ENCODE measurements at places on chromosomes 11 and 22.

- no peak for DNase-seq
Measured at GRCh38 chr11:8810540-8811301, 100.3 kb upstream of the AKIP1 start.

DNA sequence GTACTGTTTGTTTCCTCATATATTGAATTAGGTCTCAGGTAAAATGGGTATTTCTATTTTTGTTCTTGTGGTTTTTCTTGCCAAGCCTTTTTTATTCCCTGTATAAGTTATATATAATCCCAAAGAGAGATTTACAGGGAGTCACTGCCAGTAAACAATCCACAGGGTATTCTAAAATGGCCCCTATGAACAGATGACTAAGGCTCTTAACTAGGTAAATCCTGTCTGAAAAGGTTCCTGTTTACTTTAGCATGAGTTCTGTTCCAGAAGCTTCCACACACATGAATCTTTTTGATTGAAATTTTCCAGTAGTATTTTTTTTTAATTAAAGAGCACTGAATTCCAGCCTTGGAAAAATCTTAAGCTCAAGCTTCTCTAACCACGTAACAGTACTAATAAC lies 552.8 kb upstream of the CCDC179 start:
- no peak for DNase-seq

DNA sequence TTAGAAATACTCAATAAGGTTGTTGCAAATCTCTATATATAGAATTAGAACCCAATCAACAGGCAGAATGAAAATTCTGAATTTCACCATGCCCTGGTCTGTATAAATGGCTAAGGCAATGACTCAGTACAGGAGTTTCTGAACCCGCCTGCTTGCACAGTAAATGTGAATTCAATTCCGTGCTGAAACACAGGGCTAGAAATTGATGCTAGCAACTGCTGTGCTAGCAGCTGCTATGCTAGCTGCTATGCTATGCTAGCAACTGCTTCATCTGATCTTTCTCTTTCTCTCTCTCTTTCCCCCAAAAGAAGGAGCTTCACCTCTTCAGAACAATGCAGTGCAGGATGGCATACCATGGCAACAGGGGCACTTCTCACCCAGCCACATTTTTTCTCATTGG lies 9.7 kb upstream of the OR52J3 start:
- DNase-seq = no peak

GRCh38 chr11:55701429-55701828 lies 39.4 kb downstream of the OR4C6 start:
- no peak for DNase-seq

GRCh38 chr11:19391026-19391425 lies 150.3 kb upstream of the E2F8 start:
- no peak for DNase-seq

- DNase-seq = no peak
Measured at GRCh38 chr11:127345819-127346459, 345.4 kb upstream of the KIRREL3 start.

DNA sequence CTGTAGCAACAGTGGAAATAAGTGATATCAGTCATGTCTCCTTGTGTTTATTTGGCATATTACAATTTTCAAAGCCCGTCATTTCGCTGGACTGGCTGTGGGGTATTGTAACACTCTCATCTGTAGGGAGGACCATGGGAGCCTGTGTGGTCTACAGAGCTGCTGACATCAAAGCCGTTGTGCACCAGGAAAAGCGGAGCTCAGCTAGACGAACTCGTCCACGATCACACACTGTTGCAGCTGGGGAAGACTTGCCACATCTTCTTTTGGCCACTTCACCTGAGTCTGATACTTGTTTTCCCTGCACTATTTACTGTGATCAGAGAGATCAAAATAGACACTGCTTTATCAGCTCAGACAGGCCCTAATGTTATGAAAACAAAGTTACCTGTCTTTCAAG lies 741.3 kb downstream of the OPCML start:
- DNase-seq = no peak

DNA sequence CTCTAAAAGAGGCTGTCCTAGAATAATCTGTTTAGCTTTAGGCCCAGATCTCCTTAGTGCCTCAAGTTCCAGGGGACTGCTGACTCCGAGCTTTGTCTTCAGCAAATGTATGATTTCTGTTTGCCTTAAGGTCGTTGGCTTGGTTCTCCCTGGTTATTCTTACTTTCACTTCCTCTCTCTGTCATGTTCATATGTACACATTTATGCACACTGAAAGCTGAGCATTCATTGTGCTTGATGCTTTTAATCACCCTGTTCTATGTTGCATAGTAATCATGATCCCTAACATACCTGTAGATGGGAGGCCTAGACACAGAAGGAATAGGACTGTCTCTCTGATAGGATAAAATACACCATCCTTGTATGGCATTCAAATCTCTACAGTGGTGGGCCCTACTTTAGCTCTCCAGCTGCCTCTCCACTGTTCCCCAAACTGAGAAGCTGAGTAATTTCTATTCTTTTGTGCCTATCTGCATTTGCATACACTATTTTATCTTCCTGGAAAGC lies 7.2 kb downstream of the PPFIBP2 start:
- DNase-seq = no peak

DNA sequence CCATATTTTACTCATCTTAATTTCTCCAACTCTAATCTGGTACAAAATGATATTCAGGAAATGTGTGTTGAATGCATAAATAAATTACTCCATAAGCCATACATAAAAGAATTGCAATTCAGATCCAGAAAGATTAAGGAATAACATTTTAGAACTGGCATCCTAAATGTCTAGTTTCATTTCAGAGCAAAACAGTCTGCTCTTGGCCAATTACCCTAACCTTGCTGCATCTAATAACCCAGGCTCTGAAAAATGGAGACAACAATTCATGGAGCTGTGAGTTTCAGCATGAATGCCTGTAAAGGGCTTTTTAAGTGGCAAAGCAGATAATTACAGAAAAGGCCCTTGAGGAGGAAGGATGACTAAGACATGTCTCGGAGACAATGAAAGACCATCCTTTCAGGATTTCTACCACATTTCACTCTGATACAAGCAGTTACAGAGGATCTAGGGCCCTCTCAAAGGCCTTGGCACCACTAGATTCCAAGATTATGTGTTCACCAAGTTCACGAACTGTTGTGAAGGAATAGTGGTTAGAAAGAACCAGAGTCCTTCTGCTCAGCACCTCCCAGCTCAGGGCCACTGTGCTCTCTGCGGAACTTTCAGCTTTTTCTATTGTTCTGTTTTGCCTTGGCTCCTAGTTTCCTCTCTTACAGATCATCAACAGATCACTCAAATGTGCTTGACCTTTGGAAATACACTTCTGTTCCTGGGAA lies 157.6 kb upstream of the BLID start:
- DNase-seq = no peak

- DNase-seq = no peak
Measured at GRCh38 chr11:115199481-115200069, 304.6 kb downstream of the CADM1 start.

- DNase-seq = no peak
Measured at GRCh38 chr11:47415949-47416472, 7.6 kb downstream of the SLC39A13 start.

DNA sequence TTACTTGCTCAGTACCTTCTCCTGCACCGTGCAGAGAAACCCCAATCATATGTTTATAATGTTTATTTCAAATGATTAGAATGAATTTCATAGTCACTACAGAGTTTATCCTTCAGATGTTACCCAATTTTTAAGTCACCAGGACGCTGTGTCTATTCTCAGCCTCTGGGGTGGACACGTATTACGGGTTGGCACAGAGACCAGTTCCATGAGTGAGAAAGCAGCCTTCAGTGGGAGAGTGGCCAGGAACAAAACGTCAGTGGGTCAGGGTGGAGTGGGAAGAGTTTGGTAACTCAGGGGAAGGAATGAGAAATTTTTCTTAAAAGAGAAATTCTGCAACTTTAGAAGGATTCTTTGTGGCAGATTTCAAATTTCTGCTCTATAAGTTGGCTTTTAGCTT lies 77.1 kb upstream of the MTMR2 start:
- DNase-seq = no peak

DNA sequence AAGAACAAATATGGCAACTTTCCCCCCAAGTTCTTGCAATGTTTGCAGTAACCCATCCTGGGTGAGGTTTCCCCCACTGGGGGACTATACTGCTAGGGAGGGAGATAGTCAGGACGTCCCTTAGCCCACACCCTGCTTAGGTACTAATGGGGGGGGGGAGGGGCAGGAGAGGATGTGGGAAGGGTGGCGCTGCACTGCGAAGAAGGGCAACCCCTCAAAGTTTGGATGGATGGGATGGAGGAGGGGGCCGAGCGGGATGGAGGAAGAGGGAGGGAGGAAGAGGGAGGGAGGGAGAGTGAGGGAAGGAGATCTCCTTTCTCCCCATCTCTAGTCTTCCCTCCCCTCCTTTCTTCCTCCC lies 100.6 kb upstream of the HSD17B12 start:
- DNase-seq = no peak

DNA sequence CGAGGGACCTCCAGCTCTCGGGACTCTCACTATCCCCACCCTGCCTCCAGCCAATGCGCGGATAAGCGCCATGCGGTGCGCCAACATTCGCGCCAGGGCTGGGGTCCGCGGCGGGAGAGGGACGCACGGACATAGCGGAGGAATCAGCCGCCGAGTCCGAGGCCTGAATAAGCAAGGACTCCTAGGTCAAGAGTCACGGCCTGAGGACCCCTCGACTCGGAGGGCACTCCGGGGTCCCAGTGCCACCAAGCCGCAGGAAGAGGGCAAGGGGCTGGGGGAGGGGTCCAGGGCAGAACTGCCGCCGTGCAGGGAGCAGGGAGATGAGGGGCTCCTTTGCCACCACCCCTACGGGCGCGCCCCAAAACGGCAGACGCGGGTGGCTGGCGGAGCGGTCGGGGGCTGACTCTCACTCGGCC lies 552 bp downstream of the DSCAML1 start:
- no peak for DNase-seq

- DNase-seq = no peak
Measured at GRCh38 chr11:17991783-17992433, 20.9 kb downstream of the SERGEF start.

- no peak for DNase-seq
Measured at GRCh38 chr22:20316217-20316843, 3.5 kb downstream of the DGCR6L start.

DNA sequence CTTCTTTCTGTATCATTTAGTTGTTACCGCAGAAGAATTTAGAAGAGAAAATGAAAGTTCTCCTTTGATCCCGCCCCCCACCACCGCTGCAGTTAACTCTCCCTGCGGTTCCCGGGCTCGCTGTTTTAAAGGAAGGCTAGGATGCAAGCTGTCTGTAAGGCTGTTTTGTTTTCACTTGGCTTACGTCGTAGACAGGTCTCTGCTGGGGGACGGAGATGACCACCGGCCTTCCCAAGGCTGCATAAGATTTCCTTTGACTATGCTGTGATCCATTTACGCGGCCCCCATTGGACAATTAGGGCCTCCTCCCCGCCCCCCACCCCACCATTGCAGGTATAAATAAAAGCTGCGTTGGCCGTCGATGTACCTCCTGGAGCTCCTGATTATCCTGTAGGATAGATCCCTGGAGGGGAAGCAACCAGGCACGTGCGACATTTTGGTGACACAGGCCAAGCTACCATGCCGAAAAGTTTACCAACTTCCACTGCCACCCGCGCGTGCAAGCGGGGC lies 1.4 kb upstream of the CPT1A start:
- DNase-seq = no peak

DNA sequence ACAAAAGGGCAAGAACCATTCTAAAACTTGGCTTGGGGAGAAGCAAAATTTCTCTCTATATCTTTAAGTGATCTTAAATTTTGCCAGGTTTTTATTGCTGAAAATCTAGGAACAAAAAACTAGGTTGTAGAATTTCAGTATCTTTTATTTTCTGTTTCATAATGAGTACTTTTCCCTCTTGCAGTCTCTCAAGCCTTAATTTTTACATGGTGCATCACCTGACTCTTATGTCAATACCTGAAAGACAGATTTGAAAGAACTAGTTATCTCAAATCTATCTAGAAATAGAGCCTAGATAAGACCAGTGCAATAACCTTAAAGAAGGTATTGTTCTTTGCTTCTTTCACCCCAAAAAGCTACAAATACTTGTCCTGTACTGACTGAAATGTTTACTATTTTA lies 122.1 kb downstream of the TRIM44 start:
- no peak for DNase-seq

DNA sequence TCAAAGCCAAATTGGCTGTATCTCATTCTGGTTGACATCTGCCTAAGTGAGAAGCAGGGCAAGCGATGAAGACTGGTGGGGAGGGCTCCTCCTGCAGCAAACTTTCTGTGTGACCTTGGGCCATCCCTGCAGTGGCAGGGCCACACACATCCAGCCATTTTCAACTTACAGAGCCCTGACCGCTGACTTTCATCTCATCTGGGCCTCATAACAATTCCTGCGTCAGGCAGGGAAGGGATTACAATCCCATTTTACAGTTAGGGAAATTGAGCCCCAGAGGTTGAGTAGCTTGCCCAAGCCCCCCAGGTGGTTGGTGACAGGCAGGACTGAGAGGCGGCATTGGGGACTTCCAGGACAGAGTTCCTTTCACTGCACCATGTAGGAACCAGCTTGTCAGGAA lies 21.9 kb downstream of the TPBGL start:
- no peak for DNase-seq

GRCh38 chr11:59180168-59180776 lies 8.3 kb downstream of the DTX4 start:
- no peak for DNase-seq

DNA sequence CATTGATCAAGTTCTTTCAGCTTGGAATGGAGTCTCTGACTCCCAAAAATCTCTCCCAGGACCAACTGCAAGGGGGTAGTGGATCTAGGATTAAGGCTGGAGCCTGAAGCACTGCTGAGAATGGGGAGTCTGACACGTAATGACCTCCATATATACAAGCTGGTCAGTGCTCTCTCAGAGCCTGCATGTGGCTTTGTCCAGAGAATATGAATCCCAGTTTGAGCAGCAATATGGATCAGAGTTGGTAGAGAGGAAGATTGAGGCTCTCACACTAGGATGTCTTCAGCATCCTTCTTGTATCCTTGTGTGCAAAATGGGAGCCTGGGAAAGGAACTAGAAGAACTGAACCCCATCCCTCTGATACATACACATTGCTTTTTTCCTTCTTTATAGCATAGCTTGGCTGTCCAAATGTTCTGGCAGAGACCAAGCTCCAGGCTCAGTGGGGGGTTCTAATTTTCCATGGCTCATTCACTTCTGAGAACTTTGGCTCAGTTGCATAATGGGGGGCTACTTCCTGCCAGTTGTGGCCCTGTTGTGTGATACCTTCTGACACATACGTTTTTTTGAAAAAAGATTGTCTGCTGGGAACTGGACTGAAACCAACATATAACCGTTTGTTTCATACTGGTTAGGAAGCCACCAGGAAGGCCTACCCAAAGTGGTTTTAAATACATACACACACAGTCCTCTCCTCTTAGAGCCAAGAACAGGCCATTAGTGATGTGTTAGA lies 138.2 kb downstream of the ETS1 start:
- DNase-seq = no peak

GRCh38 chr22:40396882-40397281 lies 26.5 kb downstream of the SGSM3 start:
- DNase-seq = no peak

- DNase-seq = no peak
Measured at GRCh38 chr22:28904211-28904896, 21.0 kb downstream of the ZNRF3 start.

All from cortex of kidney (tissue), 1 donor.